Osteoblast (primary cell): ENCODE measurements at places on chromosomes 1 and 21. TPM values are rescaled to one million over a fixed set of nuclear protein-coding genes. Genes with fewer than 3 reads are reported as not detected.

Gene LEMD1
- total RNA-seq = not detected in 2 replicates

Gene CAMK1G
- total RNA-seq = under 0.01 and 0.72 TPM in 2 replicates

Gene SLC22A15
- 14.5 and 16.2 TPM in 2 replicates for total RNA-seq

Gene HOOK1
- not detected in 2 replicates for total RNA-seq

Gene MRPS14
- total RNA-seq = 17.1 and 17.7 TPM in 2 replicates

Gene LIPI
- total RNA-seq = not detected in 2 replicates

Gene HSD3B1
- not detected in 2 replicates for total RNA-seq

Gene GBP6
- total RNA-seq = not detected in 2 replicates

Gene FAM72D
- total RNA-seq = under 0.01 TPM in 1 of 2 replicates, not detected in the other
